ENCODE measurements at places on chromosomes 4 and X.

DNA sequence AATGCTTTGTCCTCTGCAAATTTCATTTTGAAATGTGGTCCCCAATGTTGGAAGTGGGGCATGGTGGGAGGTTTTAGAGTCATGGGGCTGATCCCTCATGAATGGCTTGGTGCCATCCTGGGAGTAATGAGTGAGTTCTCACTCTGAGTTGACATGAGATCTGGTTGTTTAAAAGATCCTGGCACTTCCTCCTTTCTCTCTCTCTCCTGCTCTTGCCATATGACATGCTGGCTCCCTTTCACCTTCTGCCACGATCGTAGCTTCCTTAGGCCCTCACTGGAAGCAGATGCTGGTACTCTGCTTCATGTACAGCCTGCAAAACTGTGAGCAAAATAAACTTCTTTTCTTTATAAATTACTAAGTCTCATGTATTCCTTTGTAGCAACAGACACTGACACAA is 262.0 kb downstream of the IL15 start:
- DNase-seq, result no peak

- no peak for DNase-seq
Observed at GRCh38 chrX:119784747-119785446, 6.5 kb downstream of the RPL39 start.

DNA sequence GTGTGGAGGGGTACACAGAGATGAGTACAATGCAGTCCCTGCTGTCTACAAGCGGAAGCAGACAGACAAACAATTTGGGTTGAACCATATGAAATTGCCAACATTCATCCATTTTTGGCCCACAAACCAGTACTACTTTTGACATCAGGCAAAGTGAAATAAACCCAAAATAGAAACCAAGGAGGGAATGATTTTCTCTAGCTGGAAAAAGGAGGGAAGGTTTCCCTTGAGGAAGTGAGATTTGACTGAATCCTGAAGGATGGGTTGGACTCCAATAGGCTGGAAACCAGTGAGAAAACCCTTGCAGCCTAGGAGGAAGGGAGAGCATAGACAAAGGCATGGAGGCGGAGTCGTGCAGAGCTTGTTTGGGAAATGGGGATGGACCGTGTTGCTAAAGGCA is 63.5 kb upstream of the PJA1 start:
- no peak for DNase-seq

DNA sequence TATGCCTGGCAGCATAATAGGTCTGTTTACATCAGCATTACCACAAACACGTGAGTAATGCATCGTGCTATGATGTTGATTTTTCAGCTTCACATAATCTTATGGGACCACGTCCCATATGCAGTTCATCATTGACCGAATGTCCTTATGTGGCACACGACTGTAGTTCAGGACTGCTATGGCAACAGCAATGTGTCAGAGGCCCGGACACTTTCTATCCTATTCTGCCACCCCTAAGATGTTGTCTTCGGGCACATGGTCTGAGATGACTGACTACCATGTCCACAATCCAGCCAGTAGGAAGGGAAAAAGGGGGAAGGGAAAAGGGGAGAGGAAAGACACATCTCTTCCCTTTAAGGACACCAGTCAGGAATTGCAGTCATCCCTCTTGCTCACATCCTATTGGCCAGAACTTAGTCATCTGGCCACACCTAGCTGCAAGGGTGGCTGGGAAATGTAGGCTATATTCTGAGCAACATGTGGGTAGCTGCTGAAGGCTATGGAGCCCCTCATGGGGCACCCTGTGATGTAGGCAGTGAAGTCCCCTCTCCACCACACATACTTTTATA is 196.0 kb upstream of the RBPJ start:
- DNase-seq, result no peak

DNA sequence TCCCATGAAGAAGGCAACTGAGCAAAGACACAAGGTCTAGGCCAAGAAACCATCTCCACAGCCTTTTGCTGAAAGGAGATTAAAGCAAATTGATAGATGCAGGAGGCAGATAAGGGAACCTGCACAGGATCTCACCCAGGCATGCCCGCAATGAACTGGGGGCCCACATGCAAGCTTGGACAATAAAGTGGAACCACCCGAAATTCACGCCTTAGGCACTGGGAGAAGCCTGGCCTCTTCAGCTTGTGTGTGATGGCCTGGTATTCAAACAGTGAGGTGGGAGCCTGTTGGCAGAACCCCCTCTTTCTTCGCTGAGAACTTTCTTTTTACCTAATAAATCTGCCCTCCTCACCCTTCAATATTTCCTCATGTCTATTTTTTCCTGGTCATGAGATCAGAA is 213.2 kb downstream of the NR3C2 start:
- DNase-seq, result no peak

DNA sequence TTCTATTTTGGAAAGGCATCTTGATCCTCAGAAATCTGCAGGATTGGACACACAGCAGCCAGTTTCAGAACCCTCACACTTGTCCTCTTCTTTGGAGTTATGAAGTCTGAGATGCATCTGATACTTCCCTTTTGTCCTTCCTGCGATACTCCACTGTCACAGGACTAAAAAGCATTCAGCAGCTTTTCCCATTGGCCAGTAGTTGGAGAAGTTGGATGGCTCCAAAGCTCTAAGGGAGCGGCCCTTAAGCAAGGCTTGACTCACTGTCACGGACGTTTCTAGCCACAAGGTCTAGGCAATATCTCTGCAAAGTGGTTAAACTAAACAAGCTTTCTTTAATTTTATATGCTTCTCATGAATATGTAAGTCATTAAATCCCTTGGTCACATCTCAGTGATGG is 417.0 kb downstream of the AFF2 start:
- no peak for DNase-seq

- DNase-seq, result no peak
Observed at GRCh38 chrX:133676344-133677122, 261.2 kb upstream of the GPC4 start.

DNA sequence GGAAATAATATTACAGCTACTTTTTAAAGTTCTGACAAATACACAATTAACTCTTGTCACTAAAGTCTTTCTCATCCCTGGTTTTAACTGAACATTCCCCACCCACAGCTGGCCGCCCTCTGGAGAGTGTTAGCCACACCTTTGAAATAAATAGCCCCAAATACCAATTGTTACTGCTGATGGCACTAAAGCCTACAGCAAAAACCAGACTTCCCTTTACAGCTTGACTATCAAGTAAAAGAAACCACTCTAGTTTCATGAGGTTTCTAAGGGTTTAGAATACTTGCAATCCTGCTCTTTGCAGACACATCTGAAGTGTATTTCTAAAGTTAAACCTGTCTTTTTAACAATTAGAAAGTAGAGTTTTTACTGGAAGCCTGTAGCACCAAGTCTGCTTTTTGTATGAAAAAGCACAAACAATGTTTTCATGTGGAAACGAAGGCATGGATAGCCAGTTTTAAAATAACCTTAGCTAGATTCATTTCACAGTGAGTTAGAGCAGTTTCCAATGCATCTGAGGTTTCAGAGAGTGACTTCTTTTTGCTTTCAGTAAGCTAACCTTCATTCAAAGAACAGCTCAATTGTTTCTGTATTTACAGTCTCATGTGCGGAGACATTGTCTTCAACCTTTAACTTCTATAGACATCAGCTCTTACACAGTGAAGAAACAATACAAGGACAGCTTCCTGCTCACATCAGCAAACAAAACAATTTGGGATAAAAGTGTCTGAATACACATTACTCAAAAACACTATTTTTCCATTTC is 164.8 kb upstream of the VEGFC start:
- DNase-seq, result no peak

DNA sequence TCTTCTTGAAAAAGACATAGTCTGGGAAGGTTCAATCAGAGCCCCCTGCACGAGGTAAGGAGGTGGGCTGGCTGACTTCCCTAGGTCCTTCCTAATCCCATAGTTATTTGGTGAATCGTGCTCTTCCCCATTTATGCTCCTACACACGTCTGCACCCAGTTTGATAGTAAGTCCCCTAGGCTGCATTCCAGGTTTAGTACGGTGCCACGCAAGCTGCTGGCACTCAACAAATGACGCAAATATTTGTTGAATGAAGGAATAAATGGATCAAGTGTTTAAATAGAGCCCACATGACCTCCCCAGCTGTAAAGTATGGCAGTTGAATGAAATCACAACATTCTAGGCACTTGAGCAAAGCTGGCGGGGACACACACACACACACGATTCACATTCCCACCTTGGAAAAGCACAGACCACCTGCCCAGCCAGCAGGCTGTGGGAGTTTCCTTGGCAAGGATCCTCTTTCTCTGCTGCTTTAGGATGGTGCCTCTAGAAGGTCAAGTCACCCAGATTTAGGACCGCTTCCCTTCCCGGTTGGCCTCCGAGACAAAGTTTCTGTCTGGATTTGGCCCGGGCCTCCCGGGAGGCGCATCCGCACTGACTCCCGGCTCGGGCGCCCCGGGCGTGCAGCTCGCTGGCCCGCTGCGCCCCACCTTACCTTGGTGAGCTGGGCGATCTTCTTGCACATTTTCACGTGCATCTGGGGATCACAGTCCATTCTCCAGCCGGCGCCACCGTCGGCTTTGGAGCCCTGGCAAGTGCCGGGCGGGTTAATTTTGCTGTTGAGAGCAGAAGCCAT is 721 bp downstream of the FAM184B start:
- no peak for DNase-seq

GRCh38 chr4:73844345-73844744 is 7.9 kb downstream of the CXCL6 start:
- DNase-seq, result no peak

DNA sequence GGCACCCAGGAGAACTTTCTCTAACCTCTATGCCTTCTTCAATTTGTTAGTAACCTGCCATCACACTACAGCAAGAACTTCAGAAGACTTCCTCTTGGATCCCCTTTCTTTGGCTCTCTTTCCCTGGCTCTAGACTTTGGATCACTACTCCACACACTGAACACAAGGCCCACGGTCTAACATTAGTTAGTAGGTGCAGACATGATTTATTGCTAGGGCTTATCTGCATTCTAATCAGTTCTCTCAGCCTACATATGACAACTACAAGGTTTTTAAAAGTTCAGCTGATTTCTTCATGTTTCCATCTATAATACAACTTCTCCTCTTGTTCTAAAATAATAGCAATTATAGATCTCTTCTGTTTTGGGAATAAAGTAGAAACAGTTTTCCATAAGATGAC is 209.1 kb upstream of the ANXA10 start:
- no peak for DNase-seq

DNA sequence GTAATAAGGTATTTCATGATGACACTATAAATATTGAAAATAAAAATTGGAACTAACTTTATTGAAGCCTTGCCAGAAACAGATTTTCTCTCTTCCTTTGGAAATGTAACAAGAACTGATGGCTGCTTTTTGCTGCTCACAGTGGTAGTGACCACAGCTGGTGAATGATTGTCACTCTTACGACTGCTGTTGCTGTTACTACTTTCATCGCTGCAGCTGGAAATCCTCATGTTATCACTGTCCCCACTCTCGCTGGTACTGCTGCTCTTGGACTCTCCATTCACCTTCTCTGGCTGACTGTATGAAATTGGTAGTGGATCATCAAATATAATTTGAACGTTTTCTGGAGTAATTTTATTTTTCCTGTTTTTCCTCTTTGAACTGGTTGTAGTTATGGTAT is 28.5 kb upstream of the COX18 start:
- DNase-seq, result no peak

DNA sequence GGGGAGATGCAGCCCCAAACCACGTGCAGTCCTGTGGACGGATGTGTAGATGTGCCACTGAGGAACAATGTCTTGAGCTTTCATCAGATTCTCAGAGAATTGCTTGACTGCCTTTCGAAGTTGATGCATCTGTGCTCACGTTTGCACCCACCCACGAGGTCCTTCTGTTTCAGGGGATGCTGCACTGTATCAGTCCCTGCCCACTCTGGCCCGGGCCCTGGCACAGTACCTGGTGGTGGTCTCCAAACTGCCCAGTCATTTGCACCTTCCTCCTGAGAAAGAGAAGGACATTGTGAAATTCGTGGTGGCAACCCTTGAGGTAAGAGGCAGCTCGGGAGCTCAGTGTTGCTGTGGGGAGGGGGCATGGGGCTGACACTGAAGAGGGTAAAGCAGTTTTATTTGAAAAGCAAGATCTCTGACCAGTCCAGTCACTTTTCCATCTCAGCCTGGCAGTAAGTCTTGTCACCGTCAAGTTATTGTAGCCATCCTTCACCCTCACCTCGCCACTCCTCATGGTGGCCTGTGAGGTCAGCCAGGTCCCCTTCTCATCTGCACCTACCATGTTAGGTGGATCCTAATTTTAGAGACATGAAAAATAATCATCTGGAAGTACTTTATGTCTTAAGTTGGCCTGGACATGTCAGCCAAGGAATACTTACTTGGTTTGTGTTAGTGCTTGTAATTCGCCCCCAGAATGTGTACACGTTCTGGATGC is 36.4 kb upstream of the MSANTD1 start:
- DNase-seq, result no peak

GRCh38 chr4:79294064-79294463 is 31.8 kb downstream of the NAA11 start:
- no peak for DNase-seq

DNA sequence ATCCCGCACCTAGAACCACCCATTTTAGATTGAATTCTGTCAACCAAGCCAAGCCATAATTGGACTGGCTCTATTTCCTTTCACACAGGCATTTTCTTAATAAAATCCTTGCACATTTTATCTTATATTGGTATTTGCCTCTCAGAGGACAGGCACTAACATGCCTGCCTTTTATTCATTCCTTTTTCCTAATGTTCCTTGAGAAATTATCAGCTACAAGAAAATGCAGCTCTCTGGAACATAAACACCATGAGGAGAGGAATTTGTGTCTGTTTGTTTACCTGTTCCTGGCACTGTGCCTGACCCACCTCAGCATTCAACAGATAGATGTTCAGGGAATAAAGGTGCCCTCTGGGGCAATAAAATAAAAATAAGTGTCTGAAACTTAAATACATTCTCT is 116.2 kb downstream of the PDHA2 start:
- DNase-seq, result no peak

DNA sequence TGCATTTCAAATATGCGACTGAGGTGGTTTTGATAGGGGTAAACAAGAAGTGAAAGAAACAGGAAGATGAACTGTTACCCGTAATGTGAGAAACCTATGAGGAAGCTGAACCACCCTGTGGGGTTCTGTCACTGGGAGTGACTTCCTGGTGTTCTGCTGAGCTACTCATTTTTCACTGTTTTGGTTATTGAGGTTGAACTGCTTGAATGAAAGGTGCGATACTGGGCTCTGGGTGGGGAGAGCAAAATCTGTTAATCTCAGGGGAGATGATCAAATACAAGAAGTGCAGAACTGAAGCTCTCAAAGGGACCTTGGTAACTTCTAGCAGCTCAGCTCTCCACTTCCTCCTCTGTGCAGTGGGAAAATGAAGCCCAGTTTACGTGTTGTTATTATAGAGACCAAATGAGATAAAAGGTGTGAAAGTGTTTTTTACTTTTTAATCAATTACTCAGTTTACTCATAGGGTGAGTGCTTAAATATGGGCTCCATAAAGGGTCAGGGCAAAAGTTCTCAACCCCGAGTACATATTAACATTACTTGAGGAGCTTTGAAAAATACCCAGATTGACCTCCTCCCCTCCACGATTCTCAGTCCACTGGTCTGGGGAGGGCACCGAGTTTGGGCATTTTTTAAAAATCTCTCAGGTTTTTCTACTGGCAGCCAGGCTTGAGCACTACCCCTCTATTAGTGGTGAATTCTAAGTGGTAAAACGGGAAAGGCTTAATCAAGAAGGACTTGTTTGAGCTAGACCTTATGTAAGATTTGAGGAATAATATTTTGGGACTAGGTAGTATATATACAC is 66.7 kb downstream of the COQ2 start:
- DNase-seq, result no peak

Data from C1 segment of cervical spinal cord (tissue), 14 donors.